ENCODE measurements at places on chromosomes 3 and 15.
A peak's percentile ranks its signal among the peaks of the same experiment; 100 is the strongest.

GRCh38 chr15:31306426-31307269, 20.0 kb upstream of the KLF13 start:
- peak; percentile 76 for DNase-seq

GRCh38 chr3:162492446-162493081, 996.0 kb downstream of the OTOL1 start:
- DNase-seq: no peak

- no peak for DNase-seq
Observed at GRCh38 chr15:77800305-77800704, 167.6 kb upstream of the LINGO1 start.

DNA sequence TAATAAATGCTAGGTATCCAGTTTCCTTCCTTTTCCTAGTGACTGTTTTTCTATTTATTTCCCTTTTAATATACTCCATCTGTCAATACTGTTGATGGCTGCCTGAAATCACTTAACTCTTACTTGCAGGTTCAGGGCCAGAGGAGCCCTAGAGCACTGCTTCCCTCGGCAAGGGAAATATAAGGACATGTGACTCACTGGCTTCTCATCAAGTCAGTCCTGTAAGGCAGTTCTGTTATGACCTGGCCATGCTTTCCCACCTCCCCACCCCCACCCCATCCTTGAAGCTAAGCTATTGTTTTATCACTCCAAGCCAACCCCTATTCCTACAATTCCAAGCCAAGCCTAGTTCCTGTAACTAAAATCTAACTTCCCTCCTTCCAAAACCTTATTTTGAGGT, 800.7 kb downstream of the ROBO1 start:
- DNase-seq: no peak

GRCh38 chr3:63655519-63655918, 3.0 kb downstream of the SNTN start:
- DNase-seq: no peak

GRCh38 chr3:80060664-80061063, 292.9 kb upstream of the ROBO1 start:
- no peak for DNase-seq

- DNase-seq: peak; percentile 60
Observed at GRCh38 chr3:150146991-150147761, 176.5 kb upstream of the PFN2 start.

- no peak for DNase-seq
Observed at GRCh38 chr3:157618075-157618760, 115.0 kb upstream of the VEPH1 start.

GRCh38 chr15:38038659-38039442, 104.4 kb downstream of the TMCO5A start:
- no peak for DNase-seq

Measured in Right ventricle myocardium inferior (tissue), 1 donor.